ENCODE measurements at places on chromosomes 13 and 19. TPM values are rescaled to one million over a fixed set of nuclear protein-coding genes. Genes with fewer than 3 reads are reported as not detected.

PLPPR3 gene
- total RNA-seq = 0.35 TPM

CCDC70 gene
- total RNA-seq = not detected

CCL25 gene
- total RNA-seq = not detected

TRPC4 gene
- 1.1 TPM for total RNA-seq

FFAR1 gene
- 0.04 TPM for total RNA-seq

KLC3 gene
- total RNA-seq = 0.09 TPM

MBD3L2 gene
- total RNA-seq = not detected

IL17D gene
- total RNA-seq = 17.6 TPM

GNA15 gene
- 2.0 TPM for total RNA-seq

TFDP1 gene
- total RNA-seq = 29.7 TPM

RASIP1 gene
- total RNA-seq = 14.1 TPM

FFAR3 gene
- 0.22 TPM for total RNA-seq

ZNF677 gene
- total RNA-seq = 28.7 TPM

DACH1 gene
- total RNA-seq = 4.3 TPM

KLK2 gene
- not detected for total RNA-seq

CEACAM21 gene
- 1.5 TPM for total RNA-seq

KRTDAP gene
- 0.18 TPM for total RNA-seq

CNN2 gene
- total RNA-seq = 31.3 TPM

PSG4 gene
- 1.3 TPM for total RNA-seq

PCDH20 gene
- total RNA-seq = 2.8 TPM

SOHLH2 gene
- 4.3 TPM for total RNA-seq

OR7C1 gene
- 0.04 TPM for total RNA-seq

TNFAIP8L1 gene
- 6.8 TPM for total RNA-seq

OVOL3 gene
- not detected for total RNA-seq

FCAR gene
- total RNA-seq = not detected

ZNF112 gene
- total RNA-seq = 8.9 TPM

HS6ST3 gene
- 0.80 TPM for total RNA-seq

TYROBP gene
- total RNA-seq = 18.0 TPM

WASF3 gene
- 6.2 TPM for total RNA-seq

FAM216B gene
- 0.09 TPM for total RNA-seq

RFXAP gene
- 2.2 TPM for total RNA-seq

SERPINE3 gene
- total RNA-seq = not detected

TJP3 gene
- total RNA-seq = 0.04 TPM

IGFL2 gene
- total RNA-seq = 0.09 TPM

MUC16 gene
- total RNA-seq = not detected

LILRB1 gene
- 0.53 TPM for total RNA-seq

RGCC gene
- 24.1 TPM for total RNA-seq

CCNA1 gene
- 0.75 TPM for total RNA-seq

NKPD1 gene
- 0.13 TPM for total RNA-seq
